ENCODE measurements at places on chromosomes 2 and 18.

GRCh38 chr2:72562451-72563153, 263.2 kb downstream of the EXOC6B start:
- DNase-seq = no peak

DNA sequence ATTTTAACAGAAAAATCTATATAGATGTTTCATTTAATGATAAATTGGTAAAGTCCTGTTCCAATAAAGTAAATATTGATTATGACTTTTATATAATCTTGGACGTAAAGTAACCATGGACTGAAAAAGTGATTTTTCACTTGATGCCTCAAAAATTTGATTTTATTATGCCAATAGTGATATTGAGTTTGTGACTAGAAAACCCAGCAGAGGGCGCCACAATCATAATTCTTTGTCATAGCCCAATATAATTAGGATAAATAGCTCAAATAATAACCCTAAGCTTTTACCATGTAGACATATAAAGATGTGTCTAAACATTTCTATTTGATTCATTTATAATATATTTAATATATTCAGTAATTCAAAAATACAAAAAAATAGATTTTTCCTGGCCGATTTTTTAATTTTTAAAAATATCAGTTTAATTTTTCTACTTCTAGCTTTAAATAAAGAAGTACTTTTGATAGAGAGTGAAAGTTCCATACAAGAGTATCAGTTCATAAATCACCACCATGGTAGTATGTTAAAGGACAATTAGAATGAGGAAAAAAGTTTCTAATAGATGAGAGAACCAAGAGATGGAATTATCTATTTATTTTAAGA, 30.7 kb downstream of the CAMKMT start:
- peak; percentile 12 for DNase-seq

DNA sequence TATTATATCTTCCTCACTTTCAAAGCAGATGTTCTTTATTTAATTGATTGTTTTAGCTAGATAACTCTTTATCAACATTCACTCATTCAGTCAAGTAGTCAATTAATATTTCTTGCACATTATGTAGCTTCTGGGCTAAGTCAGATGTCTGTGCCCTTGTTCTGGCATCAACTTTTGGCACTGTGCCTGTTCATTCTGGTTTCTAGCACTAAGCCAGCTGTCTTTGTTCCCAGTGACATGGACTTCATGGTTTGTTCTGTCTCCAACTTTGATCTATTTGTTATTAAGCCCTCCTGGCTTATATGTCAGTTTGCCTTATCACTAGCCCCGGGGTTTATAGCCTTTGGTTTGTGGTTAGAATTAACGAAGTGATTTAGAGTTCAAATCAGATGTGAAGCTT, 247.9 kb upstream of the SYT4 start:
- DNase-seq = no peak

DNA sequence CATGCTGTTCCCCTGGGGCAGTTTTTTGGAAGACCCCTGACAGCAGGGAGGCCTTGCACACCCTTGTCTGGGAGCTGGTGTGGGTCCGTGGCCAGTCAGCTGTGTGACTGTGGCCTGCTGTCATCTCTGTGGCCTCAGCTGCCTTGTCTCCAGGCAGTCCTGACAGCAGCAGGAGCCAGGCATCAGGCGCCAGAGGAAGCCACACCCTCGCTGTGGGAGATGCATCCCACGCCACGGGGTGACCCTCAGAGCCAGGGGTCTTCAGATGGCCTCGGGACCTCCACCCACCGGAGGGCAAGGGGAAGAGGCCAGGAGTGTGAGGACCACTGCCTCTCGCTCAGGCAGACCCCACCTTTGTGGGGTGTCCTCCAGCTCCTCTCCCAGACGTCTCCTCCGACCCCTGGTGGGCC, 5.0 kb downstream of the BOK start:
- DNase-seq = no peak

DNA sequence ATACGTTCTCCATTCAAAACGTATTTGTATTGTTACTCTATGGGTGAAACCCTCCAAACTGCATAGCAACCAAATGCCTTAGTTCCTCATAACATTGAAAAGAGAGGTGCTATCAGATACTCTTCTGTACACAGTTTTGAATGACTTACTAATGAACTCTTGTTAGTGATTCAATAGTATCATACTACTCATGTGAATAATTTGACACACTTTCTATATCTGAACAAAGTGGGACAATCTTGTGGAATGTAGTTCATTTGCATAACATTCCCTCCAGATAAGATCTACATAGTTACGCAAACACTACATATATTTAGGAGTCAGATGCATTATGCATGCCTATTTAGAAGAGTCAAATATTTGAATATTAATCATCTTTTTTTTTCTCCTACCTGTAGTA, 232.0 kb upstream of the NRXN1 start:
- no peak for DNase-seq

GRCh38 chr2:236782938-236783337, 213.3 kb downstream of the ACKR3 start:
- no peak for DNase-seq

DNA sequence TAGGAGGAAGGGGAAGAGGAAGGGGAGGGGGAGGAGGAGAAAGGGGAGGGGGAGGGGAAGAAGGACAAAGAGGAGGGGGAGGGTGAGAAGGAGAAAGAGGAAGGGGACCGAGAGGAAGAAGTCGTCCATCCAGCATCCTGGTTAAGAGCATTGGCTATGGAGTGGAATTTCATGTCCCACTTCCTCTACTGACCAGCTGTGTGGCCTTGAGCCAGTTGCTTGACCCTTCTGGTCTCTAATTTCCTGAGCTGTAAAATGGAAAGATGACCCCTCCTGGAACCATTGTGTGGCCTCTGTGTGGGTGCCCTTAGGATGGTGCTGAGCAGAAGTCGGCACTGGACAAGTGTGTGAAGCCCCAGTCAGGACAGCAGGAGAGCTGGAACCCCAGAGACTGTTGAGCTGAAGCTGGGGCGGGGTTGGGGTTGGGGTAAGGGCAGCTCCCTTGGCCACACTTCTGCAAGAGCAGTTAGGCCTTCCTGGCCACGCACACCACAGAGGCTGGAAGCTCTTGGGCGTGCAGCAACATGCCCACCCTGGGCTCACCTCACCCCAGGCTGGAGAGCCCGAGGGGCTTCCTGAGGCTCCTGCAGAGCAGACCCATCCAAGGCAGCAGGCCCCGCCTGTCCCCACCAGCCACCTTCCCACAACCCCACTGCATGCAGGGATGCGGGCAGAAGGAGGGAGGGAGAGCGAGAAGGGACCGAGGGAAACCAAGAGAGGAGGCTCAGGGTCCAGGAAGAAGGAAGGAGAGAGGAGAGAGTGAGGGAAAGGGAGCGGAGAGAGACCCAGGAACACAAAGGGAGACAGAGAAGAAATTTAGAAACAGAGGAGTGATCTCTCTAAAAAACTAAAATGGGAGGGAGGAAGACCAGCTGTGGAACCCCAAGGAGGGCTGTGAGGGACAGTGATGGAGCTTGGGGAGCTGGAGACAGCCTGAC, 16.2 kb downstream of the ADRA2B start:
- no peak for DNase-seq

DNA sequence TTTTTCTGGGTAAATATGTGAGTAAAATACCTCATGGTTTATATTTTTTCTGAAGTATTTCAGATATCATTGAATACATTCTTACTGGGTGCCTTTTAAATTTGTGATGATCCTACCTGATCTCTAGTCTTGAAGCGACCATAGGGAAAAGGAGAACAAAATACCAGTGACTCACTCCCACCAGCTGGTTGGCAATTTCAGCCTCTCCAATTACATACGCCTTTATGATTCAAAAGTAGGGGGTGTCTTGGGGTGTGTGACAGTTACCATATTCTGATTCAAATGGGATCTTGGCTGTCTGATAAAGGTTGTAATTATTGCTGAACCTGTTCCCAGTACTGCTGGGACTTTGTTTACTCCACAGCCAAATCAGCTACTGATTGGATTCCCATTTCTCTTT, 175.9 kb upstream of the NXPH2 start:
- DNase-seq = no peak

DNA sequence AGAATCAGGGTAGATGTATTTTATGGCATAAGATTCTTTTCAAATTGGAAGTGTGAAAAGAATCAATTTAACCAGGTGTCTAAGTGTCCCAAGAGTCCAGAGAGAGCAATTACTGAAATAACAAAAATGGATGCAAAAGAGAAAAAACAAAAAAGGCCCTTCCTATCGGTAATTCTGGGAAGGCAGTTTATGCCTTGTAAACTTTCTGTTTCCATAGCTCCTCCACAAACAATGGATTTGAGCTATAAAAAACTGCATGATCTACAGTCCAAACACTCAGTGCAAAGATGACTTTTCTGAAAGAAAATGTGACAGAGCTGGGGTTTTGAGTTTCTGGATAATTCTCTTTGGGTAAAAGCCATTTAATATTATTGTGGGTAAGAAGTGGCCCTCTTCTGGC, 366.1 kb downstream of the EN1 start:
- DNase-seq = no peak

- no peak for DNase-seq
Observed at GRCh38 chr2:83068714-83069113, 1390.4 kb downstream of the SUCLG1 start.

DNA sequence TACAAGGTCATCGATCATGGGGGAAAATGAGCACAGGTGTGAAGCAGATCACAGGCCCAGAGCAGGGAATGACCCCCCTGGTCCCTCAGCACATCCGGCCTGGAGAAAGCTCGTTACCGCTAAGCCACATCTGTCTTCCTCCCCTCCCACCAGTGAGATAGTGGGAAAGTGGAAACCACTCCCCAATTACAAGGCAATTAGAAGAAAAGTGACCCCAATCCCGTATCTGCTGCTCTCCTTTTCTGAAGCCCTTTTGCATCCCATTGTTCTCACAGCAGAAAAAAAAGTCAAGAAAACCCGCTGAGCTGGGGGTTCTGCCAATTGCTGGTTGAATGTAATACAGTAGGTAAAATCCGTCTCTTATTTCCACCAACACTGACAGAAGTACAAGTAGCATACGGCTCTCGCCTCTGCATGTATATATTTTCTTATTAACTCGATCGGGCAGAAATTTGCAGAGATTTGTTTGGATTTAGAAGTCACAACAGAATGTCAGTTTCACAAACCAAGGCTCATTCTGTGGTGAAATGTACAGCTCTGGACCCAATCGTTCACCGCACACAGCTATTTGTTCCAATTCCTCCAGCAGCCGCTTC, 287.0 kb downstream of the TCF4 start:
- DNase-seq = no peak

- DNase-seq = no peak
Observed at GRCh38 chr18:7958897-7959146, 391.7 kb downstream of the PTPRM start.

DNA sequence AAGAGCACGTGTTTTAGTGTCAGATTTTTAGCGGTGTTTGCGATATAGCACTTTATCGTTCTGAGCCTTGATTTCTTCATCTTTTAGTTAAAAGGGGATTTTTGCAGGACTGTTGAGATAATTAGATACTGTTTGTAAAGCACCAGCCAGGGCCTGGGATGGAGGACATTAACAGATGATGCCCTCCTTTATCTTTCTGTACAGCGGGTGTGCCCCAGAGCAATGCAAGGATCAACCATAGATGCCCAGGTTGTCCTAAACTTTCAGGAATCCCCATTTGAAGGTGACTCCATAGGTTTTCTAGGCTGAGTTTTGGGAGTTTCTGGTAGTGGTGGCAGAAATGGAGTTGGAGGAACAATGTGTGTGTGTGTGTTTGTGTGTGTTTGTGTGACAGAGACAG, 97.0 kb upstream of the SPRED2 start:
- DNase-seq = no peak

- DNase-seq = no peak
Observed at GRCh38 chr2:165874445-165875039, 79.0 kb downstream of the TTC21B start.

GRCh38 chr2:40148334-40148733, 303.6 kb downstream of the SLC8A1 start:
- no peak for DNase-seq

GRCh38 chr18:79526468-79527460, 131.0 kb downstream of the NFATC1 start:
- DNase-seq = no peak

- DNase-seq = no peak
Observed at GRCh38 chr18:34738175-34738894, 28.2 kb downstream of the DTNA start.

DNA sequence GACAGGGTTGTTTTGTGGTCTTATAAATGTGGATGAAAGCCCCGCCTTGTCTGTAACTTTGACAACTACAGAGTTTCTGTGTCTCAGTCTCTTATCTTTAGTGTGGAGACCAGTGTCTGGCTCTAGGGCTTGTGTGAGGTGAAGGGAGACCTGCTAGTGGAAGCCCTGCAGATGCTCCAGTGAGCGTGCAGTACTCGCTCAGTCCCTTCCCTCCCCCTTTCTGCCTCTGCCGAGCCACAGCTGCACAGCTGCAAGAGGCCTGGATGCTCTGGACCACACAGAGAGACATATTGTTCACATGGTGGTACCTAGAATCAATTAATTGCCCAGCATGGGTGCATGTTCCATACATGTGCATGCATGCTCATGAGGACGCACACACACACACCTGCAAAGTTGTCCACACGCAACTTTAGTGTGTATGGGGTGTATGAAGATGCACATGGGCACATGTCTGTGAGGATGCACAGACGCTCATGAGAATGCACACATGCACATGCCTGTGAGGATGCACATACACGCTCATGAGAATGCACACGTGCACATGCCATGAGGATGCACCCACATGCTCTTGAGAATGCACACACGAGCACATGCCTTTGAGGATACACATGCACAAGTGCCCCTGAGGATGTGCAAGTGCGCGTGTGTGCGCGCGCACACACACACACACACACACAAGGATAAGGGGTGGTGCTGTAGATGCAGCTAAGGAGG, 282.1 kb upstream of the HS6ST1 start:
- DNase-seq = no peak

DNA sequence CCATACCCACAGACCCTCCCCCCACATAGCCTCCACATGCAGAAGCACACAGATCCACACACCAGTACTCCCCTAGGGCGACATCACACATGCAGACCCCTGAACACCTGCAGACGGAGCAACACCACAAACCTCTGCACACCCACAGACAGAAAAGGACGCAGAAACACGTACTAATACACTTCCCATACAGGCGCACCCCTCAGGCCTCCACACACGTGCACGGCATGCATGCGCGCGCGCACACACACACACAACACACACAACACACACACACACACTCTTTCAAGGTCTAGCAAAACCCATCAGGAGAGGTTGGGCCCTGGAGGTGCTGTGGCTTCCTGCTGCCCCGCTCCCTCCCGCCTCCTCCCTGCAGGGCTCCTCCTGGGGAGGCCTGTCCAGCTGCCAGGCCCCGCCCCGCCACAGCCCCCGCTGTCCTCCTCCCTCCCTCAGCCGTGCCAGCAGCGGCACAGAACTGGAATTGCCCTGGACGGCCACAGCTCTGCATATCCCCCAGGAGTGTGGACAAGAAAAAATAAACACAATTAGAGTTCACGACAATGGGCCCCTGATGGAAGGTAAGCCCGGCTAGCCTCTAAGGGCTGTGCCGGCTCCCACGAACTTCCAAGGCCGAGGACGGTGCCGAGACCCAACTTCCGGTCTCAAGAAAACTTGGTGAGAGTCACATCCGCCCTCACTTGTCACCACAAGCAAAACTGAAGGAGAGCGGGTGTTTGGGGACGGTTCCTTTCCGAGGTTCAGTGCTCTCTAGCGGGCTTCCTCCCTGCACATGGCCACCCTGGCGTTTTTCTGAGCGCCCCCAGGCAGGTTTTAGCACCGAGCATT, 6.8 kb downstream of the ZFP36L2 start:
- DNase-seq = peak; percentile 59
